RKO (cell line): ENCODE measurements at places on chromosomes 3 and 15.

- no peak for DNase-seq
Observed at GRCh38 chr15:78615151-78615589, 5.6 kb downstream of the CHRNA3 start.

- DNase-seq: no peak
Observed at GRCh38 chr3:103818800-103819199, 1384.0 kb downstream of the ZPLD1 start.

DNA sequence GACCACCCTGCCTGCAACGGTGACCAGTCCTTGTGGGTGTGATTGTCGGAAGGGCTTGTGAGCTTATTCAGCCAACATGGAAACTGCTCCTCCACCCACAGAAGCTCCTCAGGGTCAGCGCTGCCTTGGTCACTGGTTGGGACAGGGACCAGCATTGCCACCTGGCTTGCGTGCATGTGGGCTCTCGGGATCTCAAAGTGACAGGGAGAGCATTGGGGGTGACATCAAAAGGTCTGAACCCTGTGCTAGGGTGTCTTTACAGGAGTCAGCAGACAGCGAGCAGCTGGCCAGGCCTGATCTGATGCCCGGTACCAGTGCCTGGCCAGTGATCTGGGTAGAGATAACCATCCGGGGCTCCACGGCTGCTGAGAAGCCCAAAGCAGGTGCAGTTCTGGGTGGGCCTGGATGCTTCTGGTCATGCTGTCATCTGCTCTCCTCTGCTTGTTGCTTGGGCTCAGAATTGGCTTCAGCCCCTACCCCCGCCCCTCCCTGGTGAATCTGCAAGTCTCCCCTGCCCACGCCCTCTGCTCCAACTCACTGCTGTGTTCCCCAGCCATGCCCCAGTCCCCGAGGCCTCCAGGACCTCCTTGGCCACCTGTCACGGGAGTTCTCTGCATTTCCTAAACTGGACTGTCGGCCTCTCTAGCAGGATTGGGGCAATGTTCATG lies 134.8 kb downstream of the NSMCE3 start:
- DNase-seq: no peak

GRCh38 chr15:66253418-66254088 lies at the start of gene MEGF11:
Gene MEGF11 (minus strand): TSS chr15:66253750. CDS start chr15:66128403, 125,347 bp downstream.
- DNase-seq: no peak

GRCh38 chr3:123743121-123743520 lies 141.0 kb downstream of the MYLK start:
- DNase-seq: no peak

DNA sequence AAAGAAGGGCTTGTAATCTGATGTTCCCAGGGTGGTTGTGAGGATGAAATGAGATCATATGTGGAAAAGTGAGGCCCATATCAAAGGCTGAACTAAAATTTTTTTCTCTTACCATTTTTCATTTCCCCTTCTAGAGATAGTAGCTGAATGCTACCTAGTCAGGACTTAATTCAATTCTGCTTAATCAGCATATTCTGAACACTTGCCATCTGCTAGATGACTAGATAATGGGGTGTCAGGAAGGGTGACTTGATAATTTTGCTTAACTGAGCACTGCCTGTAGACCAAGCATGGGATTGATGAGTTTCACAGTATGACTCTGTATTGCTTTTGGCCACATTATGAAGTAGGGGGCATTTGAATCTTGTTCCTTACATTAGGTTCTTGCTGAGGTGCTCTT lies 136.2 kb downstream of the CHST2 start:
- no peak for DNase-seq

DNA sequence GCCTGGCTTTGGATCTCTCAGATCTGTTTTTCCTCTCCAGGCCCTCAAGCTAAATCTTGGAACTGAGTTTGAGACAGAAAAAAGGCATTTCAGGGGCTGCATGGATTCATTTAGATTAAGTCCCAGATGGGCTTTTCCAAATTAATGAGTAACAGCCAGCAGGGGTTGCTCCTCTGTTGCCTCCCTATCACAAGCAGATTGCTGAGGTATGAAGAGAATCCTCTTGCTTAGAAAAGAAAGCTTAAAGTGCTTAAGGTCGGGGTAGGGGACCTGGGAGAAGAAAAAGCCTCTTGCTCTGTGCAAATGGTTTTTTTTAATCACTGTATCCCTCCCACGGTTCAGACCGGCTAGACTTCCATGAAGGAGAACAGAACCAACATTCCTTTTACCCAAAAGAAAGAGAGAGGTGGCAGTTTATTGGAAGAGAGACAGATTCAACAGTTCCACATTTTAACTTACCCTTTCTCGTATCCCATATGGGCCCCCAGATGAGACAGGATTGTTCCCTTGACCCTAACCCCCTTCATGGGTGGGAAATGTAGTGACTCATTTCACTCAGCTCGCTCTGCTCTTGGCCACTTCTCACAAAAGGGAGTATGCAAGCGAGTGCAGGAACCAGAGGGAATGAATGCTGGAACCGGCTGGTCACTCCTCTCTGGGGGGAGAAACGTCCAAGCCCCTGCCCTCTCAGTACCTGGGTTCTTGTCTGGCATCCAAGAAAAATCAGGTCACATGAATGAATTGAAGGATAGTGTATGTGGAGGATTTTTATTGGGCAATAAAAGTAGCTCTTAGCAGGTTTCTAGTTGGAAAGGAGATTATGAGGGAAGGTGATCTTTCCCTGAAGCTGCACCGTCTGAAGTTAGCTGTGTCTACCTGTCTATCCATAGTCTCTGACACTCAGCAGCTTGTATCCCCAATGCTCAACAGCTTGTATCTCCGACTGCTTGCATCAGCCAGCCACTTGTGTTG lies 745.2 kb downstream of the SI start:
- DNase-seq: no peak

DNA sequence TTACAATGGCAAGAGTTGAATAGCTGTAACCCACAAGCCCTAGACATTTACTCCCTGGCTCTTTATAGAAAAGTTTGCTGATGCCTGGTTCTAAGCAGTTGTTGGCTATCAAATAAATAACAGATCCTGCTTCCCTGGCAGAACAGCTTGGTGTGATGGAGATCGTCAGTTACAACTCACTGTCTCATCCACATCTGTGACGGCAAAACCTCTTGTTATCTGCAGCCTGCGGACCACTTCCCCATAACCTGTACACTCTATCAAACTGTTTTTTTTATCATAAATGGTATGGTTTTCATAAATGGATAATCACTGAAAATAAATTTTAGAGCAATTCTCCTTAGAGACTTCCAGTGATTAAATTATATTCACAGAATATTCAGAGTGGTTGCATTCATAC lies 14.1 kb downstream of the ZDHHC3 start:
- DNase-seq: no peak

GRCh38 chr15:43103907-43104306 lies 1.9 kb downstream of the UBR1 start:
- DNase-seq: no peak

DNA sequence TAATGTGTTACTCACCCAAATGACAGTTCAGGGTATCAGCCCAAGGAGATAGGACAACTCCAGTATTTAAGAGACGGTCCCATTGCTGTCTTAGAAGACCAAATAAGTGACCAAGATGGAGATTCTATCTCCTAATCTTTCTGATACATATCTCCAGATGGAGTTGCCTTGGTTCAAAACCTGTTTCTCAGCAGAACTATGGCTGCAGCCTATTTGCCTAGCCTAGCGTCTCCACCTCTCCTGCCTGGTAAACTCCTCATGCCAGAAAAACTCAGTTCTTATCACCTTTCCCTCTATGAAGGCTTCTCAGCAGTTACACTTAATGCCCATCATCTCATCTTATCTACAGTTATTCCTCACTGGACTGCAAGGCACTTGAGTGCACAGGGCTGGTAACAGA lies 1.2 kb upstream of the CSPG5 start:
- DNase-seq: no peak

DNA sequence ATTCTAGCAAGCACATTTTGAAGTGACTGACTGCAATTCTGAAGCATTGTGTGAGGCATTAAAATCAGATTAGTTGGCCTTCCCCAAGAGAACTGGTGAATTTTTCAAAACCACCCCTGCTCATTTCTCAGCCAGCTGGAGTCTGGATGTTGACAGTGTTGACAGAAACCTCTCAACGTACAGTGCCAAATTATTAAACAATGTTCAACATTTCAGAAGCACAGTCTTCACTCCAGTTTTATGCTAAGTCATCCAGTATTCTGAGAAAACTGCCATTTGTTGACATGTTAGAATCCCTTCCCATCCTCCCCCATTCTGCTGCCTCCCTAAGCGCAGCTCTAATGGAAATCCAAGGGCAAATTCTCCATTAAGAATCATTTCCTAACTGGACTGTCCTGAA lies 369.3 kb upstream of the TRIM42 start:
- DNase-seq: no peak

DNA sequence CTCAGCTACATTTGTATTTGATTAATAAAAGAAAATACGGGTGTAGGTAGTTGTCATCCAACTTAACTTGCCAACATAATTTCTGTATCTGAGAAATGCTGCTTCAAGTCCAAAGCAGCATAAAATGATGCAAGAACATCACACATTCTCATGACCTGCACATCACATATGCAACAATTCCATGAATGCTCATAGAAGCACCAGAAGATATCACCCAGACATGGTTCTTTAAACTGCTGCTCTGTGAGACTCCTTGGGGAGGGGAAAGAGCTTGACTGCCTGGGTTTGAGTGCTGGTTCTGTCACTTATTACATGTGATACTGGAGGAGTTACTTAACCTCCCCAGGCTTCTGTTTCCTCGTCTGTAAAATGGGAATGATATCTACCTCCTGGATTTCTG lies 39.4 kb downstream of the CHST14 start:
- DNase-seq: no peak

- DNase-seq: peak; percentile 63
Observed at GRCh38 chr3:106337116-106337515, 468.3 kb upstream of the CBLB start.

GRCh38 chr3:57927916-57928315 lies 80.3 kb upstream of the FLNB start:
- no peak for DNase-seq

DNA sequence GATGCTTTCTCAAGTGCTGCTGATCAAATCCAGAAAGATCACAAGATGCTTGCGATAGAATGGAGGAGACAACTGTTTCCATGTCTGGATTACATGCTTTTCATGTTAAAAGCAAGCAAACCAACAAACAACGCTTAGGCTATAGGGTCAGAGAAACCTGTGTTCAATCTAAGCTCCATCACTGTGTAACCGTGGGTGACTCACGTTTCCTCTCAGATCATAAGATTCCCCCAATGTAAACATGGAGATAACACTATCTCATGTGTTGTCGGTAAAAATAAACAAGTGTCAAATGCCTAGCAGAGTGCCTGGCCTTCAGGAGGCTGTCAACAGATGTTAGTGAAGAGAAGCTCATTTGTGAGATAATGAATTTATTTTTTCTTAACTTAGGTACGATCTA lies 907.8 kb downstream of the NTRK3 start:
- no peak for DNase-seq

GRCh38 chr15:70480196-70480856 lies 283.0 kb downstream of the UACA start:
- no peak for DNase-seq

GRCh38 chr3:31357451-31357850 lies 175.3 kb upstream of the STT3B start:
- no peak for DNase-seq

DNA sequence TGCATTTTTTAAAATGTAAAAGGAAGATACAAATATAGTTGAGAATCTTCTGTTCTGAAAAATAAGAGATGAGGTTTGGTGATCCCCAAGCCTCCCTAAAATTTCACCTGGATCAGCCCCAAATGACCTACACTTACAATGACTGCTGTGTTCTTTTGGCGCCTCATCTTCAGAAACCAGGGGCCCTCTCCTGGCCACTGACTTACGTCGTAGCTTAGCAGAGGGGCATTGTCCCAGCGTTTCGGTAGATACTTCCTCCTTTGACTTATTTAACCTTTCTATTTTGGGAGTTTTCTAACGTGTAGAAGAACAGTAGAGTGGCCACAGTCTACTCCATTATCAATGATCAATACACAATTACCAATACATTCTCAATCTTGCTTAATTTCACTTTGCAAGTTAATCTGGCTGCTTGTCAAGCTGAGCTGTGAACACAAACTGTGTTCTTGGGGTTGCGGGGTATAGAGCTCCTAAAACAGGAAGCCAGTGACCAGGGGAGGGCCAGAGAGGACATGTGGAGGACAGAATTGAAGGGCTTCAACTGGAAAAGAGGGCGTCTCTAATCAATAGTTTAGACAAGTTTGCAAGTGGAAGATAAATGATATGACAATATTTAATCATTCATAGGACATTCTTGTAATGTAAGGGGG lies 419.5 kb downstream of the LPP start:
- no peak for DNase-seq

GRCh38 chr15:70463453-70463834 lies 299.9 kb downstream of the UACA start:
- no peak for DNase-seq

- no peak for DNase-seq
Observed at GRCh38 chr15:96600350-96600749, 269.9 kb downstream of the NR2F2 start.

DNA sequence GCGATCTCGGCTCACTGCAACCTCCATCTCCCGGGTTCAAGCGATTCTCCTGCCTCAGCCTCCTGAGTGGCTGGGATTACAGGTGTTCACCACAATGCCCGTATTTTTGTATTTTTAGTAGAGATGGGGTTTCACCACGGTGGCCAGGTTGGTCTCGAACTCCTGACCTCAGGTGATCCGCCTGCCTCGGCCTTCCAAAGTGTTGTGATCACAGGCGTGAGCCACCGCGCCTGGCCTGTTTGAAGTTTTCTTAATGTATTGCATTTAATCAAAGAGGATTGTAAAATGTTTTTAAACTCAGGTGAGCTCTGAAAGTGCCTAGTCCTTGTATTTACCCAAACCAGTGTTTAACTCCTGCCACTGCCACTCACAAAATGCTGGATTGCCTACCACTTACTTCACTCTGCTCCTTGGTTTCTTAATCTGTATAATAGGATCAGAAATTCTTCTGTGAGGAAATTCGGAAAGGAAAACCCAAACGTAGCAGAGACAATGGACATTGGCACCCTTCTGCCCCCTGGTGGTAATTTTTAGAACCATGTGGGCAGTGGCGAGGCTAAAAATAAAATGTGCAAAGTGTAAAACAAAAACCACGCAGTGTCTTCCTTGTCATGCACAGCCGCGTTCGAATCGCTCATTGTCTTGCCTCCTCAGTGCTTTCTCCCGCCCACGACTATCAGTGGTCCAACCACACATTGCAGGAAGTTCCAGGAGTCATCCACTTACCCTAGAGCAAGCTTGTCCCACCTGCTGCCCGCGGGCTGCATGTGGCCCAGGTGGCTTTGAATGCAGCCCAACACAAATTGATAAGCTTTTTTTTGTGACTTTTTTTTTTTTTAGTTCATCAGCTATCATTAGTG lies 27.3 kb downstream of the CEP19 start:
- DNase-seq: peak; percentile 58

- DNase-seq: no peak
Observed at GRCh38 chr3:69764121-69764741, 25.0 kb downstream of the MITF start.

- no peak for DNase-seq
Observed at GRCh38 chr15:99113547-99114271, 8.8 kb downstream of the SYNM start.

GRCh38 chr3:115706311-115706829 lies 83.1 kb downstream of the GAP43 start:
- no peak for DNase-seq
